Activated T-cell treated with anti-CD3 and anti-CD28 coated beads for 1 hour (primary cell): ENCODE measurements at places on chromosomes 7 and 10.

DNA sequence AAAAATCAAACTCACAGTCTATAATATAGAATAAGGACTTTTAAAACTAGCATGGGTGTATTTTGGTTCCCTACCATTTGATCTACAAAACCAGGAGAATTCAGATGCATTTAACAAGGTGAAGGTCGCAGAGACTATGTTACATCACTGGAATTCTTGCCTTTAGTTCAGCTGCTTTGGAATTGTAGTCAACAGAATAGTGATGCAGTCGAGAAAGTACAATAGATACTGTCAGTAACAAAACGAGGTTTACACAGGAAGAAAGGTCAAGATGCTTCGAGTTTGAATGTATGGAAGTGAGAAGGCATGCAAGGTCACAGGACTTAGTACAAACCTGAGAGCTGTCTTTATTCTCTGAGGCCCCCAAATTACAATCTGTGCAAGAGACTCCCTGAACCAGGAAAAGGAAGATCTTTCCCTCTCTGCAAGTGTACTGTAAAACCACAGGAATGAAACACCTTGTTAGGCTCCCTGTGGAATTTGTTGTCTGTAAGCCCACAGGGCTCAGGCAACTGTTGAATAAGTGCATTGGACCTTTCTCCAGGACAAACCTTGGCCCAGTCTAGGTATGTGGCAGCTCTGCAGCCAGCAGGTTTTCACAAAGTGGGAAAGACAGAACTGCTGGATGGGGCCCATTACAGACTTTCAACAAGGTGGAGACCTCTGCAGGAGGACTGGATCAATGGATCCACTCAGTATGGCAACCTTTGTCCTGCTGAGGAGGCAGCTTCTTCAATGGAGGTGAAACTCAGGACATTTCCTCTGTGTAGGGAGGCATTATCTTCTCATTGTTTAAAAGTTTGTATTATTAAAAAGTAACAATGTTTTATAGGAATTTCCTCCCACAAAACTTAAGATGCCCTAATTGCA, 101.1 kb upstream of the GSDME start:
- DNase-seq: no peak

- DNase-seq: no peak
Observed at GRCh38 chr7:30301751-30302150, 17.4 kb downstream of the ZNRF2 start.

GRCh38 chr10:131435760-131436457, 124.4 kb upstream of the TCERG1L start:
- DNase-seq: no peak

DNA sequence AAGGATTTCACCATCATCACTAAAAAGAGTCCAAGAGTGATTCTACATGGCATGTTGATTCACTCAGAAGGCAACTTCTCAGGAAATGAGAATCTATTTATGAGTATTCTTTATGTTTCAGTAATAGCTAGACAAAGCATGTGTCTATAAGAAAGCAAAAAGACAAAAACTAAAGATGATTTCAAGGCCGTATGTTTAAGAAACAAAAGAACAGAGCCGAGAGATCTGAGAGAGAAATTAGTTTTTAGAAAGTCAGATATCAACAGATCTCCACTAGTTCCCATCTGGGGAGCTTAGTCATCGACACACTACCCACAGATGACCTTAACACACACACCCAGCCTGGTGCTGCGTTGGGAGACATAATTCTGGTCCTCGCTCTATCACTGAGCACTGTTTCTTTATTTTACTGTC, 21.0 kb downstream of the PIP4K2A start:
- DNase-seq: no peak

DNA sequence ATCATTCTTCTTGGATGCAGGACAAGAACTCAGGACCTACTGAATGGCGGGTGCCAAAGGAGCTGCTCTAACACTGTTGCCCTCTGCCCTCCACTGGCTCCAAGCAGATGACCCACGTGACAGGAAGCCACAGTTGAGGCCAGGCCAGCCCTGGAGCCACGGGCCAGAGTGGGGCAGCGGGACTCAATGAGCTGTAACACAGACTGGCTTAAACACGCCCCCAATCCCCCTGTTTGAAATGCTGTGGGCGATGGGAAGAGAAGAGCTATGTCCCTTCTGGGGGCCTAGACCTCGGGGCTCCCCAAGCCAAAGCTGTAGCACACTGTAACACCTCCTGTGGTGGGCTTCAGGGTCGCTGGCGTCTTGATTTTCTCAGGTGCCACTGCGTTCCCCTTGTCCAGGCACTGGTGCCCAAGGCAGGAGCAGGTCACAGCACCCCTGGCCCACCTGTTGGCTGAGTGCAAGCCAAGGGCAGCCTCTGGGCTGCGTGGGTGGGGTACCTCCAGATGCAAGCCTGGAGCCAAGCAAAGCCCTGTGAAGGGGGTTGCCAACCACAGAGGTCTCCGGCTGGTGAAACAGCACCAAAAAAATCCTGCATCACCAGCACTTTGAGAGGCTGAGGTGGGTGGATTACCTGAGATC, 18.6 kb upstream of the ZMIZ2 start:
- no peak for DNase-seq

DNA sequence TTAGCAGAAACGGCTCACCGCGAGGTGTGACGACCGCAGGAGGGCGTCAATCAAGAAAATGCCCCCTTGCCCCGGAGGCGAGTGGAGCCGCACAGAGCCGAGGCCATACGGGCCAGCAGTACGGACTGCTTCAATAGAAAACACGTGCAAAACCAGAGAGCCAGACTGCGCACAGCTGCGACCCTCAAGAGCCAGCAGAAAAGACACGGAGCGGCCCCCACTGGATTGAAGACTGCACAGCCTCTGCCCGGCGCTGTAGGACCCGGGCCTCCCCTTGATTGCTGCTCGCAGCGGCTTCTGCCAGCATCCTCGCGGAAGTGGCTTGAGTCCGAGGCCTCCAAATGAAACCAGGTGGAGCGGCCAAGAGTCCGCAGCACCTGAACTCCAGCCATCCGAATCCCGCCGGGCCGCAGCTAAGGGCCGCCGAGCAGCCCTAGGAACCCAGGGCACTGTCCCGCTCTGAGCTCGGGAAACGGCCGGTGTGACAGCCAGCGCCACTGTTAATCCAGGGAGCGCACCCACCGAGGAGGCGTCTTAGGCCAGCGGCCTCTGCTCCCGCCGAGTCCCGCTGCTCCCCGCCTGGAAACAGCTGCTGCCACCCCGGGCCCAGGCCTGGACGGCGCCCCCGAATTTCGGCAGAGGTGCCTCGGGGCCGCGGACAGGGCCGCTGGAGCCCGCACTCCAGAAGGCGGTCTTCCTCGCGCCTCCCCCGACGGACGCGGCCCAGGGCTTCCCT, 660 bp upstream of the HHEX start:
- DNase-seq: no peak

DNA sequence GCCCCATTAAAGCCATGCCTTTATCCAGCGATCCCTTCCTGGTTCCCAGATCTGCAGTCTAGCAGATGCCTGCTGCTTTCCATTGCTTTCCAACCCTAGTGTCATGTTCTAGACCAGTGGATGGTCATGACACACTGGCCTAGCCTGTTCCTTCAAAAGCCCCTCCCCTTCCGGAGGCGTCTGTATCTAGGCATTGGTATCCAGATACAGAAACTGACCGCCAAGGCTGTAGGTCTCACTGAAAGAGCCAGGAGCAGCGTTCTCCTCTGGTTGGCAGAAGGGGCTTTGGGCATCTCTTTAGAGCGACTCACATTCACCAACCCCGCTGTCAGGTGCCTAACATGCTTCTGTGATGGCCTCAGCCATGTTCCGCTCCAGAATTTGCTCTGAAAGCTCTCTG, 22.6 kb downstream of the JCAD start:
- DNase-seq: no peak

GRCh38 chr10:77537071-77537470, 100.5 kb downstream of the KCNMA1 start:
- no peak for DNase-seq

DNA sequence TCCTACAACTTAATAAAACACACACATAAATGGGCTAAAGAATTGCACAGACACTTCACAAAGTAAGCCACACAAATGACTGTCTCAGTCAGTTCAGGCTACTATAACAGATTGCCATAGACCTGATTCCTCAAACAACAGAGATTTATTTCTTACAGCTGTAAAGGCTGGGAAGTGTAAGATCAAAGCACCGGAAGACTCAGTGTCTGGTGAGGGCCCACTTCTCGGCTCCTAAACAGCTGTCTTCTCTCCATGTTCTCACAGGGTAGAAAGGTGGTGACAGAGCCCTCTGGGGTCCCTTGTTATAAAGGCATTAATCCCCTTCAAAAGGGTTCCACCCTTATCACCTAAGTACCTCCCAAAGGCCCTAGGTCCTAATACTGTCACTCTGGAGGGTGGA, 18.3 kb downstream of the STK32C start:
- DNase-seq: no peak

DNA sequence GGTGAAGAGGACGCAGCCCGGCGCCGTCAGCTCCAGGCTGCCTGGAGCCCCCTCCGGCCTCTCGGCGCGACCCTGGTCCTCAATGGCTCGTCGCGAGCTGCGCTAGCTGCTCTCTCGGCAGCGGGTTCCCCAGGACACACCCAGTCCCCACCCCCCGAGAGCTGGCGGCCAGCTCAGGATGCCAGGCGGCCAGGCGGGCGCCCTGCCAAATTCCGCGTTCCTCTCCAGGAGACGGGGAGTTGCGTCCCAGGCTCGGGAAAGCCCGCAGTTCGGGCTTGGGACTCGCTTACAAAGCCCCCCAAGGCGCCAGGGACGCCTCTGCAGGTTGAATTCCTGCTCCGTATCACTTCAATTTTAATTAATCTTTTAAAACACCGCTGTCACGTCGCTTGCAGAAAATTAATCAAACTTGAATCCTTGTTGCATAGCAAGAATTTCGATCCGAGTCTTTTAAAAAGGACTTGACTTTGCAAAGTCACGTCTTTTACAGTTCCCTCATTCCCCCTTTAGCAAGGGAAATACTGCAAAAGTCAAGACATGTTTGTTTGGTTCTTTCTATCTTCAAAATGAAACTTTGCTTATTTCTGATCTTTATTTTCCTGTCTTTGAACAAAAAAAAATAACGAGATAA, 28.2 kb downstream of the SKIDA1 start:
- DNase-seq: no peak

DNA sequence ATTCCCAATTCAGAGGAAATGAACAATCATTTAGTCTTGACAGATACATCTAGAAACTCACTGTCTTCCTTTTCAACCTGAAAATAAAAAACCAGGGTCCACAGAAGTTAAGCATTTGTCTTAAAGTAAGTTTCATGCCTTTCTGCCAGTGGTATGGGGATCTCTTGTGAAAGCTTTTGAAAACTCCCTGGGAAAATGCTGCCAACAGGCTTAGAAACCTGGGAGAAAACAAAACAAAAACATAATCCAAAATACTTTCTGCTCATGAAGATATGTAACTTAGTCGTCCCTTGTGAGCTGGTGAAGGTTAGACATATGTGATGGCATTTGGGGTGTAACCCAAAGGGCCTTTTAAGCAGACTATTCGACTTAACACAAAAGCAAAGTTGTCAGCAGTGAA, 66.4 kb upstream of the ZNF438 start:
- no peak for DNase-seq

GRCh38 chr10:110171032-110171431, 36.4 kb upstream of the MXI1 start:
- no peak for DNase-seq

GRCh38 chr7:130417213-130417612, 23.6 kb downstream of the CEP41 start:
- no peak for DNase-seq

GRCh38 chr10:96556003-96556402, 30.8 kb downstream of the TM9SF3 start:
- DNase-seq: no peak

- DNase-seq: no peak
Observed at GRCh38 chr10:94133239-94133638, 139.5 kb downstream of the PLCE1 start.

- DNase-seq: no peak
Observed at GRCh38 chr10:122096705-122097104, 107.7 kb downstream of the TACC2 start.

- DNase-seq: no peak
Observed at GRCh38 chr7:47505312-47506007, 76.5 kb downstream of the TNS3 start.

- peak; percentile 78 for DNase-seq
Observed at GRCh38 chr7:4791738-4792536, 16.5 kb downstream of the AP5Z1 start.

DNA sequence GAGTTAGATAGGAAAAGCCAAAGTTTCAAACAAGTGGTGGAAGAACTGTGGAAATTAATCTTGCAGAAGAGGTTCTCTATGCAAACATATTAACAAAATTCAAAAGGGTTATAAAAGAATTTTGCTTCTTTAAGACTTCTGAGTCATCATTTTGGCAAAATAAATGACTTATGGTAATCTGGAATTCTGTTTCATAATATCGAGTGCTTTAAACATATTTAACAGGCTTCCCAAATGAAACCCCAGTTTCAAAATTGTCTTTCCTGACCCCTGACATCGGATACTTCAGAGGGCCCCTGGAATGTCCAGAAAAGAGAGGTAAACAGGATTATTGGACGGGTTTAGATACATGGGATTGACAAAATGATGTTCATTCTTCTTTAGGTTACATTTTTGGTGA, 444.6 kb downstream of the HTR7 start:
- no peak for DNase-seq

- no peak for DNase-seq
Observed at GRCh38 chr10:8006274-8006999, 48.1 kb upstream of the GATA3 start.

DNA sequence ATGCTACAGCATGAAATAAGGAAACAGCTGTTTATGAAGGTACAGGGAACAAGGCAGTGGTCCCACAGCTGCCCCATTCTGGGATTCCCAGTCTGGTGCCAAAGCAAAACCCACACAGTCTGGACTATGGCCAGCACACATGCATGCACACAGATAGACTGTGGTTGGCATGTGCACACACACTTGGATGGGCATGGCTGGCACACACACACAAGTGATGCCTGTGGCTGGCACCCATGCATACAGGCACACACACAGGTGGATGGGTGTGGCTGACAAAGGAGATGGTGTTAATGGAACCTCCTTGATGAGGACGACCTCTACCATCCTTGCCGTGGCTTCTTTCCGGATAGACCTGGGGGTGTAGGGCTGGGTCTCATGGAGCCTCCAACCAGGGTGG, 114.0 kb upstream of the LYZL2 start:
- no peak for DNase-seq

DNA sequence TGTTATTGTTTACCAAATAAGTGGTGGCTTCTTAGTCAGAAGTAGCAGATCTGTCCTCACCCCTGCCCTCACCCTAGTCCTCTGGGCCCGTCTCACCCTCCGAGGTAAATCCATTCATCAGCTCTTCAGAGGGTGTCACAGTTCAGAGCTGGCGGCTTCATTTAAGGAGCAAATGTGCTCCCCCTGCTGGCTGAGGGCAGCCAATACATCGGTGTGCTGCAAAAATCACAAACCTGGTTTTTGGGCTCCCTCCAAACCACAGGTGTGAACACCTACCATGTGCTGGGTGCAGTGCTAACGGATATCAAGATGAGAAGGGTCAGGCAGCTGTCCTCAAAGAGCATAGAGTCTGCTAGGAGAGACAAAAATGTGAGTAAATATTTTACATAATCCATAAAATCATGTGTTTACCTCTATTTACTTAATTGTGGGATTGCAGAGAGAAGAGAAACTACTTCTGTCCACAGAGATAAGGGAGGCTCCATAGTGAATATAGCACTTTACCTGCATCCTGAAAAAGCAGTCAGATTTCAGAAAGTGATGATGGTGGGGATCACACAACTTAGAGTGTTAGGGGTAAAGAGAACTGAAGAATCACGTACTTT, 15.5 kb upstream of the CRTAC1 start:
- DNase-seq: peak; percentile 53
